Activated CD8-positive, alpha-beta memory T cell treated with anti-CD3 and anti-CD28 coated beads for 4 hours (primary cell): ENCODE measurements at places on chromosomes 5 and 9.

- no peak for DNase-seq
These were observed 201.8 kb downstream of the CDH12 start for GRCh38 chr5:22651355-22651754.

- DNase-seq: no peak
These were observed 13.6 kb downstream of the EXOC3 start for GRCh38 chr5:456351-457194.

- no peak for DNase-seq
These were observed 24.7 kb upstream of the GABRA6 start for GRCh38 chr5:161660806-161661205.

DNA sequence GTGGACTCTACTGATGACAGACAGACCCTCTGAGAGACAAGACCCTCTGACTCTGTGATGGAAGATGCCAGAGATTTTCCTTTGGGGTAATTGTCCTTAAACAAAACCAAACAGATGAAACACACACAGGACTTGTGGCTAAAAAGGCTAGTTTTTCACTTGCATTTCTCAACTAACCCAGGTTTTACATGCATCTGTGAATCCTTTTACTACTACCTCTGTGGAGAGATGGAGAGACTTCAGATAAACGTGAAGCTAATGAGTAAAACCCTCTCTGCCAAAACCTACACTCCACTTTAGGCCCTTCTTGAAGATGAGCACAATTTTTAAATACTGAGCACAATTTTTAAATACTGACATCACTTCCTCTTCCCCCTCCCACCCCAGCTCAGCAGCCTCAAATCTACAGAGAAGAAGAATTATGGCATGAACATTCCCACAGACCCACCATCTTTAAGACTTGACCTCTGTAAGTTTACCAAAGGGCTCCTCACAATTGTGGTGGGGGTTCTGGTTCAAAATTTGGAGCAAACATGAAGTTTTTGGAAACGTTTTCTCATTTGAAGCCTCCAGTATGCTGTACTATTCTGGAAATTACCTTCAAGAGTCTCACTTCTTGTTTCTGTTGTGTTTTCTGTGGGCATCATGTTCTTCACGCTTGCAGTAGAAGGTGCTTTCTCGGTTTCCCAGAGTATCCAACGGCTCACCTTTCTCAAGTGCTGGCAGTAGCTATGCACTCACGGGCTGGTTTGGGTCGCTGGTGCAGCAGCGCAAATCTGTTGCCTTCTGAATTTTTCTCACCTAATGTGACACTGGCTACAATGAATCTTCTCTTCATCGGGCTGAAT, 42.7 kb downstream of the ACER2 start:
- DNase-seq: no peak

DNA sequence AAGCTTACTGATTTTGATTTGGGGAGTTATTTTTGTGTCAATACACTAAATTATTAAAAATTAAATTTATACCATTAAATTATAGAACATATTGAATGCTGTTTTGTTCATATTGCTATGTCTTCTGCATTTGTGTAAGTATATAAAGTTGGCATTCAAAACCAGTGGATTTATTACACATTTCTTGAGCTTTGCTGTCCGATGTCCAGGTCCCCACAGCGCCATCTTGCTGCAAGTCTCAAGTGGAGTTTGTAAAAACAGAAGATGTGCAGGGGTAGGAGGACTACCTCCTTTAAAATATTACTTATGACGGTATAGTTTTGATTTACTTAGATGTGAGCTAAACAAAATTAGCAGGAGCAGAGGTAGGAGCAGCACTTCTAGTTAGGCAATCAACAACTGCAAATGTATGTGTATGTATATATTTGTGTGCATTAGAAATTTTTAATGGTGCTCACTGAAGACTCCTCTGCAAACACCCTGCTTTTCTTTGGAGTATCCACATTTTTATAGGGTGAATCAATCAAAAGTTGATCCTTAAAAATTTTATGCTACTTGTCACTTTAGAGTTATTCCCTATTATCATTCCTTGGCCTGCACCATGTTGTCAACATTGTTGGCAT, 37.4 kb downstream of the CPEB4 start:
- peak; percentile 6 for DNase-seq

GRCh38 chr5:173831196-173831914, 56.8 kb upstream of the CPEB4 start:
- DNase-seq: no peak

DNA sequence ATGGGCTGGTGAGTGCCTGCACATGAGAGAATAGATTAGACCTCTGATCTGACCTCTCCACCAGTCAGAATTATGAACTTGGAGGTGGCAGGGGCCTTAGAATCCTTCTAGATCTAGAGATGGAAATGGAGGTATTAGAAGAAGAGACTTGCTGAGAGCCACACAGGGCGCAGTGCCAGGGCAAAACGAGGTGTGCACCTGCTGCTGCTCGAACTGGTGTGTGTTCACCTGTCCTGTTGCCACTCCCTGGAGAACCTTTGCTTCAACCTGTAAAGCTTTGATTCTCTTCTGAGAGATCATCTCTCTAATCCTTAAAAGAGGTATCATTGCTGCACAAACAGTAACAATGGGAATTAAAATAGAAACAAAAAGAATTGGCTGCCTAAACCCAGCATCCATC, 24.9 kb downstream of the FRMPD1 start:
- no peak for DNase-seq

- DNase-seq: no peak
These were observed 104.2 kb upstream of the RASEF start for GRCh38 chr9:83167126-83167525.

- DNase-seq: no peak
These were observed 69.8 kb downstream of the ZNF474 start for GRCh38 chr5:122199146-122199545.

DNA sequence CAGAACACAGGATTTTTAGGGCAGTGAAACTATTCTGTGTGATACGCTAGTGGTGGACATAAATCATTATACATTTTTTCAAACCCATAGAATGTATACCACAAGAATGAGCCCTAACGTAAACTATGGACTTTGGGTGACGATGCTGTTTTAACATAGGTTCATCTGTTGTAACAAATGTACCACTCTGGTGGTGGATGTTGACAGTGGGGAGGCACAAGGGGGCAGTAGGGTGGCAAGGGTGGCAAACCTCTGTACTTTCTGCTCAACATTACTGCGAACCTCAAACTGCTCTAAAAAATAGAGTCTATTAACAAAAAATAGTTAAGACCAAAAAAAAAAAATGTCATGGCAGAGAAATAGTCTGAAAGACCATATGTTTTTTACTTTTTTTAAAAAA, 9.1 kb upstream of the MVB12B start:
- DNase-seq: no peak

- DNase-seq: no peak
These were observed 380.4 kb downstream of the PTPRD start for GRCh38 chr9:10232352-10232930.

GRCh38 chr9:127446713-127447415, 4.3 kb downstream of the RPL12 start:
- DNase-seq: no peak

DNA sequence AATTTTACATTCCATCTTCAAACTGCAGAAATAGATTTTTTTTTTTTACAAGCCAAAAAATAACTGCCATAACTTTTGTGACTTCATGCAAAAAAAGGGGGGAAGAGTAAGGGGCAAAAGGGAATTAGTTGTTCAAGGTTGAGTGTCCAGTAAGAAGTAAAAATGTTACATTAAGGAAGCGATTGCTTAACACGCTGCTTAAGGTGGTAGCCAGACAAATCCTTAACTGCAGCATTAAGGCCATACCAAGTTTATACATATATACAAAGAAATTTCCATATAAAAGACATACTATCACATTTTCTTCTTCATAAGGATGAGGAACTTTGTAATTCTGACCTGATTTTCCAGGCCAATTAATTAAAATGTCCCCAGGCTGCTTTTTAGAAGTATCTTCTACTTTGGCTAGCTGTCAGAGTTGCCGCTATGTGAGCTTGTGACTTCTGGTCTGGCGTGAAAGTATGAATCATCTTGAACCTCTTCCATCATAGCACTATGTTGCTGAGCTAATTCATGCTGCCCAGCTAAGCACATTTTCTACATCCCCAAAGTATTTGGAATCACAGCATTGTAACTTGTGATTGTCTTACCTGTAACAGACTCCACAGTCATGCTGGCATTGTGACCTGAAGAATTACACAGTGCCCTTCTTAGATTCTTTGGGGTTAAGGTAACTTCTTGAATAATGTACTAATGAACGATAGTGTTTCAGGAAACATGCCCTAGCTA, 40.0 kb downstream of the G3BP1 start:
- DNase-seq: no peak

DNA sequence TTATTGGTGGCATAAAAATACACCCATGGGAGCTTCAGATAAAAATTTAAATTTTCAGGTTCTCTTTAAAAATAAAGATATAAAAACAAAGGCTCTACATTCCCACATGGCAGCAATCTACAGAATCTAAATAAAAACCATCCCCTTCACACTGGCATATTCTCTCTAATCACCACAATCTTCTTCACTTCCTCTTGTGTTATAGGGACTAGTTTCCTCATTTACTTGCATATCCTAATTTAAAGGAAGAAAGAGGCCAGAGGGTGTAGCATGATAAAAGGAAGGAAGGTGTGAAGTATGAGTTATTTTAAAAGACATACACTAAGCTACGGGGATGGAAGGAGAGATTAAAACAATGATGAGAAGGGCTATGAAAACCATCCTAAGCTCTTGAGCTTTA, 390.5 kb downstream of the ZNF608 start:
- DNase-seq: no peak

DNA sequence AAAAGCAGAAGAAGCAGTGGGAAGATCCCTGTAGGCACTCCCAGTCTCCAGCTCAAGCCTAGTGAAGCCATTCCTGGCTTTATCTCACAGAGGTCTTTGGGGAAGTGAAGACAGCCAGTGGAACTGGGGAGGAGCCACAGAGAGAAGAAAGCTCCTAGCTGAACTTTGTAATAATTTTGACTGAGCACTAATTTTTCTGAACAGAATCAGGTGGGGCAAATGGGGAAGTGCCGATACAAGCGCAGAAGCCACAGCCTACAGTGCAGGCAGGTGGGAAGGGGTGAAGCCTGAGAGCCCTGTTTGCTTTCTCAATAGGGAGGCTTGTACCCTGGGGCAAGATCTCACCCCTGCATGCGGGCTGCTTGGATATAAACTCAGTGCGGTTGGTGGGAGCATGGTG, 48.4 kb upstream of the SNAPC3 start:
- DNase-seq: no peak
